Hematopoietic multipotent progenitor cell (in vitro differentiated cells): ENCODE measurements at places on chromosomes 5 and 9.
A peak's percentile ranks its signal among the peaks of the same experiment; 100 is the strongest.

DNA sequence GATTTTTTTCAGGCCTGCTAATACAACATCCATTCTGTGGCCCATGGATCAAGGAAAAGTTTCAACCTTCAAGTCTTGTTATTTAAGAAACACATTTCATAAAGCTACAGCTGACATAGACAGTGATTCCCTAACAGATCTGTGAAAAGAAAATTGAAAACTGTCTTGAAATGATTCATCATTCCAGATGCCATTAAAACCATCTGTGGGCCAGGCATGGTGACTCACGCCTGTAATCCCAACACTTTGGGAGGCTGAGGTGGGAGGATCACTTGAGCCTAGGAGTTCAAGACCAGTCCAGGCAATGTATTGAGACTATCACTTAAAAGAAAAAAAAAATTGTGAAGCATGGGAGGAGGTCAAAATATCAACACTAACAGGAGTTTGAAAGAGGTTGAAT, 6.0 kb downstream of the RAPGEF6 start:
- no peak for DNase-seq

DNA sequence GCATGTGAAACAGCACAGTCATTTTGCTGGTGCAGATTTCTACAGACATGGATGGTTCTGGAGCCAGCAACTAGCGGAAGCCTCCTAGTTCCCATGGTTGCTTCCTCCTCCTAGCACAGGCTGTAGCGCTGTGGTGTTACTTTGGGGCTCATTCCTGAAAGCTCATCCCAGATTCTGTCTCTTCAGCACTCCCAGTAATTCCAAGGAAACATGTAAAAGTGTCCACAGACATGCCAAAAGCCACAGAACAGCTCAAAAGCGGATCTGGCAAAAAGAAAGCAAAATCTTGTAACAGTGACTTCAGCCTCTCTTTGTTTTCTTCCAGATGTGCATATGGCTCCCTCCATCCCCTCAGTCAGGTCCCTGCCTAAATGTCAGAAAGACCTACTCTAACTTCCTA, 144.1 kb downstream of the CEP120 start:
- no peak for DNase-seq

DNA sequence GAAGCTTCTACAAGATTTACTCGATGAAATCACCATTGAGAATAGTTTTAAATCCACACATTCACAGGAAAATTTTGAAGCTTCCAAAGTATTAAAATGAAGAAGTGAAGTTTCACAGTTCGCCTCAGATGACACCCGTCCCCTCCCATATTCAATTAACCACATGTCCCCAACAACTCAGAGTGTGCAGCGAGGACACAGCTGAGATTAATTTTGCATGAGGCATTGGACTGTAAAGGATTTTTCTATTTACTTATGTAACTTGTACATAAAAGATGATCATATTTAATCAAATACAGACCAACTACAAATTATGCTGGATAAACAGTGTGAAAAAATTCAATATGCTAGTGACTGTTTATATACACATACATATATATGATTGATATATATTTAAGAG, 84.7 kb upstream of the OLFM1 start:
- DNase-seq, result no peak

- no peak for DNase-seq
Measured at GRCh38 chr5:53714667-53715010, 154.2 kb downstream of the NDUFS4 start.

DNA sequence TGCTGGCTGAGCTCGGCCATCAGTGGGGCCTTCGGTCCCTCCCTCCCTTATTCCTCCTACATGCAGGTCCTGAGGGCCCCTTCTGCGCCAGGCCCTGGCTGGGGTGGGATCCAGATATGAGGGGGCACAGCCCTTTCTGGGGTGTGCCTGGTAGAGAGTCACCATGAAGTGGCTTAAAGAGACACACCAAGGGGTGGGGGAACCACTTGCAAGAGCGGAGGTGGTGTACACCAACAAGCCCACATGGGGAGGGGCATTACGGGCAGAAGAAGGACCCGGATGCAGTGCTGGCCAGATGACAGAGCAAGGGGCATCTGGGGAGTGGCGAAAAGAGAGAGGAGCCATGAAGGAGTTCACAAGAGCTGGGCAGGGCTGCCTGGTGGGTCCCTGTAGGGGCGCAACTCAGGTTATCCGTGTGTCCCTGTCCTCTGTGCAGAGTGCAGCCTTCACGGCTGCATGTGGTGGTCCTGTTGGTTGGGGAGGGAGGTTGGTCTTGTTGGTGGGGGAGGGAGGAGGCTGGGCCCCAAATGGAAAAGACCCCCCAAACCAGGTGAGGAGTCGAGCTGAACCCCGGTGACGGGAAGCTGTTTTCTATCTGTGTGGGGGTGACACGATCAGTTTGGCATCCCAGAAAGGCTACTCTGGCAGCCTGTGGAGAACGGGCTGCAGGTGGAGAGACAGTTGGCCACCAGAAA, 158.1 kb downstream of the DAB2IP start:
- DNase-seq, result no peak

GRCh38 chr5:98940581-98940980, 11.8 kb upstream of the CHD1 start:
- DNase-seq, result no peak

- no peak for DNase-seq
Measured at GRCh38 chr5:40238066-40238745, 441.5 kb upstream of the PTGER4 start.

- no peak for DNase-seq
Measured at GRCh38 chr5:44935871-44936270, 127.1 kb downstream of the MRPS30 start.

GRCh38 chr9:31542384-31543055, 841.9 kb upstream of the ACO1 start:
- no peak for DNase-seq

- no peak for DNase-seq
Measured at GRCh38 chr9:82584349-82584863, 478.5 kb downstream of the RASEF start.

- DNase-seq, result no peak
Measured at GRCh38 chr9:92639791-92640271, 30.1 kb downstream of the IPPK start.

DNA sequence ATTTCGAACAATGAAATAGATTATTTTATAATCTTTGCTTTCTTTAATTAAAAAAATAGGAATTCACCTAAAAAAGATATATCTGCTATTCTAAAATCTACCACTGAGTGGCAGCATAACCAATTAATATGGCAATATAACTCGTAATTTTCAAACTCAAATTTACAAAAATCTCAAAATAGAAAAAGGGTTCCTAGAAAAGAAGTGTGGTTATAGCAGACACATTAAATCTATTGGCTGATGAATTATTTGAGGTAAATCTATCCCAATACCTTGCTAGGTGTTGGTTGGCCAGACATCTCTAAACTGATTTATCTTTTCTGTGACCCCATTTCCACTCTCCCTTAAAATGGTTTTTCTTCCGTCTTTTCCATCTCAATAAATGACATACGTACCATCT, 30.2 kb upstream of the NRG2 start:
- peak; percentile 17 for DNase-seq

DNA sequence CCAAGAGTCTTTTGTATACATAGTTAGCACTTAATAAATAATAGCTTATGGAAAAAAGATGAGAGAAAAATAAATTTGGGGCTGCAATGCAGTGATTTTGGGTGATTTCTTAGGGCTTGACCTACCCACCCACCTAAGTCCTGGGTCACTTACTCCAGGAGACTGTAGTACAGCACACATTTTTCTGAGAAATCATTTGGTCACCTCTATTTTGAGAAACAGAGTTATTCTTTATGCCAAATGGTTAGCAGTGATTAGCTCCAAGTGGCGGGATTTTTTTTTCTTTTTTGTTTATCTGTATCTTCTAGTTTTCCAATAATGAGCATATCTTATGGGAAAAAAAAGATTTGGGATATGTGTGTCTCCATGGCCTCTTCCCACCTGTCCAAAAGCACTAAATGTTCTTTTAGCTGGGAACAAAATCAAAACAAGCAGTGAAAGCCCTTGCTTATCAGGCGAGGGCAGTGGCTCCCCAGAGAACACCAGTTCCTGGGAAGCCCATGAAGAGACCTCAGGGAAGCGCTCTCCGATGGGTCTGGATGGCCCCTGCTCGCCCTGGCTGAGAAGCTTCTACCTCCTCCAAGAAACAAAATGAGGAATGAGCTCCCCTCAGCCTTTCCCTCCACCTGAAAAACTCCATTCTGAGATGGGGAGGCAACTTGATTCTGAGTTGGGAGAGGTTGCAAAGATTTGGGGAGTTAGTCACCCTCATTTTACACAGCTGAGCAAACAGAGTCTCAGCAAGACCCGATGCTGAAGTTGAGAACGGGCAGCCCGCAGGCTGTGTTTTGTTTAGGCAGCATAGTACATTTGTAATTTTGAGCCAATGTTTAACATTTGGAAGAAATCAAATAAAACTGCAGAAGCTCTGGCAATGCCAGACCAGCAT, 69.9 kb downstream of the CYFIP2 start:
- DNase-seq, result no peak

DNA sequence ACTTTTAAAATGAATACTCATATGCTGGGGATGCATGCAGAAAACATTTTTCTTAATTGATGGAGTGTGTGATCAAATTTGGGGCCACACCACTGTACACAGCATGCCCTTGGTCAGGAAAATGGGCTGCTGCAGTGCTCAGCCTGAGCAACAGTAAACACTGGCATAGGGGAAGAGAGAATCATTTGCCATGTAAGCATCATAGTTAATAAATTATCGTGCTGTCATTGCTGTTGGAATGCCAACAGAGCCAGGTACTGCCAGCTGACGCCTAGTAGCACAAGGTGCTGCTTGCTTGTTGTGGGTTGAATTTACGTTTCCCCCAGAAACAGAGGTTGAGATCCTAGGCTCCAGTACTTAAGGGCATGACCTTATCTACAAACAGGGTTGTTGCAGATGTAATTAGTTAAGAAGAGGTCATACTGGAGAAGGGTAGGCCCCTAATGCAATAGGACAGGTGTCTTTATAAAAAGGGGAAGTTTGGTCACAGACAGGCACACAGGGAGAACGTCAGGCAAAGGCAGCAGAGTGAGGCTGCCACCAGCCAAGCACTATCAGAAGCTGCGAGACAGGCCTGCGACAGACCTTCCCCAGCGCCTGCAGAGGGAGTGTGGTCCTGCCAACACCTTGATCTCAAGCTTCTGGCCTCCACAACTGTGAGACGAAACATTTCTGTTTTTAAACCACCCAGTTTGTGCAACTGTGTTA, 25.3 kb downstream of the DAP start:
- peak; percentile 52 for DNase-seq

DNA sequence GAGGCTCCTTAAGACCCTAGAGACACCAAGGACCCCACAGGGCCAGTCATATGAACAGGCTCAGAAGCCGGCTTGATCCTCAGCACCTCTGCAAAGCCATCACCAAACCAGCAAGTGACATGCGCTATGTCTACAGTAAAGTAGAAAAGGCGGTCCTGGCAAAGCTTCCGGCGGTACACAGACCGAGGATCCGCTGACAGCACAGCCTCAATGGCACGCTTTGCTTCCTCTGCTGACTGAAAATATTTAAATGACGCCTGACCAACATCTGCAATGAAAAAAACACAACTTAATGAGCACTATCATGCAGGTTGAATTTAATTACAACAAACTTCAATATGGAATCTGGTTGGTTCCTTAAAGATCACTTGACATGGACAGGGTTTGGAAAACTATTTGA, 17.6 kb downstream of the TRMO start:
- no peak for DNase-seq

- DNase-seq, result no peak
Measured at GRCh38 chr5:111743988-111744387, 13.0 kb downstream of the NREP start.

DNA sequence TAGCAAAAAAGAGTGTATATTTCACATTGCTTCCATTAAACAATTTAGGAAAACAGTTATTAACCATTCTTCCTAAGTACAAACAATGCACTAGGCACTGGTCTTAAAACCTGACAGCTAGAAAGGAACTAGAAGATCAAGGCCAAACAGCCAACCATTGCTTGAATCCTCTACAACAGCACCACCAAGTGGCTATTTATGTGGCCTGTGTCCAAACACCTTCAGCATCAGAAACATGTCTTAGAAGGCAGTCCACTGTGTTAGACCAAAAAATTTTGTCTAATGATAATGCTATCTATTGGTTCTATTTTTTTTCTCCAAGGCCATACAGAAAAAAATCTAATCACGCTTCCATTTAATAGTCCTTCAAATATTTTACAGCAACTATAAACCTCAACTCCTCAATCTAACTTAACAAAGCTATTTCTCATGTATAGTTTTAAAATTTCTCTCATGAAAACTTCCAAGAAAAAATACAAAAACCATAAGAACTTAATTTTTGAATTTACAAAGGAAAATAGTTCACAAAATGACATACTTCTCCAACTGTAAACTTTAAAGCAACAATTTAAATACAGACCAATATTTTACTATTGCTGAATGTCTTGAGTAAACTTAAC, 36.1 kb downstream of the CAAP1 start:
- peak; percentile 61 for DNase-seq

- no peak for DNase-seq
Measured at GRCh38 chr9:95116808-95117204, 200.7 kb downstream of the FANCC start.

GRCh38 chr5:74414228-74414627, 226.3 kb downstream of the ENC1 start:
- no peak for DNase-seq

GRCh38 chr5:67002832-67003684, 193.5 kb downstream of the CD180 start:
- no peak for DNase-seq

DNA sequence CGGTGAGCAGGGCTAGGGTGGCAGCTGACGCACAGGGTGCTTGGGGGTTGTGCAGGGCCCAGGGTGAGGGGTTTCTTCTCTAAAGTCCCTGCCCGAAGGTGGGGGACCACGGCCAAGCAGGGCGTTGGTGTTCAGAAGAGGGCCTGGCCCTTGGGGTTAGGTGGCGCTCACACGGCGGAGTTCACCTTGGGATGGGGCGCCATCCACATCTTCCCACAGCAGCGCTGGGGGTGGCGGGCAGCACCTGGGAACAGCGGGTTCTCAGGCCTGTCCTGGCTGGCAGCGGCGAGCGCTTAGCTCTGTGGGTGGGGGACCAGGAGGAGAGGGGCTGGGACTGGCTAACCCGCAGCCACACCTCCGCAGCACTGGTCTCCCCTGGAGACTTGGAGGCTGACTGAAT, 6.1 kb downstream of the GPSM1 start:
- no peak for DNase-seq

GRCh38 chr9:35229066-35229778, 67.4 kb downstream of the UNC13B start:
- no peak for DNase-seq

DNA sequence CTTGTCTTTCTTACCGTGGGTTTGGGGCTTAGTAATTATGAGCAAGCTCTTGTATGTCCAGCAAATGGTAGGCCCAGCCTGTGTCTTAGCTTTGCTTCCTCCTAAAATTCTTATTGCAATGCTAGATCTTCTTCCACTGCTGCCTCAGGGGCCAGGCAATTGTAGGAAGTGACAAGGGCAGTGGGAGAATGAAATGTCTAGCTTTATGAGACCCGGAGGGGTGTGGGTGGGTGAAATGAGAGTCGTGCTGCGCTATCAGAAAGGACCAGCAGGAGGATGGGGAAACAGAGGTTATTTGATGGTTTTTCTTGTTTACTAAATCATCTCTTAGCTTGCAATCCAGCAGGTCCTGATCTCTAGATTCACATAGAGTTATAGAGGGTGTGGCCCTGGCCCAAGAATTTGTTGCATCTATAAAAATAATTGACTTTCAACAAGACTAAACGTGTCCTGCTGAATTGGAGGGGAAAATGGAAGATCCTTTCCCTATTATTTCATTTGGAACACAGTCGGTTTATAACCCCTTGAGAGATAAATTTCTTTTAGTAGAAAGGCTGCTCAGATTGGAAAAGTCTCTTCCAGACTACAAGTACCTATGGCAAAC, 43.7 kb downstream of the ZNF366 start:
- DNase-seq, result no peak
